ENCODE measurements at places on chromosomes 13 and 19.
A peak's percentile ranks its signal among the peaks of the same experiment; 100 is the strongest.

DNA sequence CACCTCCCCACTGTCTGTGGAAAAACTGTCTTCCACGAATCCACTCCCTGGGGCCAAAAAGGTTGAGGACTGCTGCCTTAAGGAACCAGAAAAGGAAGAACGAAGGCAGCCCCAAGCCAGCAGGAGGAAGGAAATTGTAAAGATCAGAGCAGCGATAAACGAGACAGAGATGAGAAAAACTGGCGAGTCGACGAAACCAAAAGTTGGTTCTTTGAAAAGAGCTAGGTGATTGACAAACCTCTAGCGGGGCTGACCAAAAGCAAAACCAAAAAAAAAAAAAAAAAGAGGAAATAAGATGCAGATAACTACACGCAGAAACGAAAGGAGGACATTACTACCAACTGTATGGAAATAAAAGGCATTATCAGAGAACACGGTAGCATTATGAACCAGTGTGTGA is 76.9 kb downstream of the GADD45B start:
- no peak for DNase-seq

DNA sequence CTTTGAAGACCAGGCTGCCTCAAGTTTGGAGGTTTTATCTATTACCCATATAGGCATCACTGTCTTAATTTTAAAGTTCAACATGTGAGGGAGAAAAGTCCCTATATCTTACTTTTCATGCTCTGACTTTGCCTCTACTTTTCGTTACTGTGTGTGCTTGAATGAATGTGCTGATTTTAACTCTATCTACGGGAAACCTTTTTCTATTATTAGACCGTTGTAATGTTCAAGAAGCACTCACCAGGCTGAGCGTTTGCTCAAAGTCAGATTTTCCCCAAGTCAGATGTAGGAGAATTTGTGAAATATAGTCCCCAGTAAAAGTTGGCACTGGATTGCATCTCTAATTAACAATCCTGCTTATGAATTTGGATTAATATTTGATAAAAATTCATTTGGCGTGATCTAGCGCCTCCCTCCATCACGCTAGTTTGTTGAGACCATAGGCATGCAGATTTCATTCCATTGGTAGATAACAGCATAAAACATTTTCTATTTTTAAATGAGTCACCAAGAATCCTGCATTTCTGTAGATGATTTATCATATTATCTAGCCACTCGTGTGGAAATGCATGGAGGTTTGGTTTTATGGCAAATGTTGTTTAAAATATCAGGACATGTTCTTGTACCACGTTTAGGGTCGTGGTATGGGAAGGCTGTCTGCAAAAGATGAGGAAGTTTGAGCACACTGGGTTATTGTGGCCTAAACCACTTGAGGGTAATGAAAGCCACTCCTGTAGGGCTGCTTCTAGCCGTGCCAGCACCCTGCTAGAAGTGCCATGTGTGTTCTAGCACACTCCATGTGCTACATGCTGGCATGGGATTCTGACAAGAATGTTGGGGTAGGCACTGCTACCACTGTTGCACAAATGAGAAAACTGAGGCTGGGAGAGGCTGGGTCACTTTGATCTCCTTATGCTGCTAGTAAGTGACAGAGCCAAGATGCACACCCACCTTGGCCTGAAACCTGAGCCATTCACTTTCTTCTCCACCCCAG is 179.4 kb downstream of the FGF9 start:
- DNase-seq, result no peak

- DNase-seq, result no peak
These were observed 75.7 kb downstream of the COL4A2 start for GRCh38 chr13:110382830-110383229.

GRCh38 chr13:76913898-76914297 is 27.7 kb upstream of the KCTD12 start:
- DNase-seq, result no peak

DNA sequence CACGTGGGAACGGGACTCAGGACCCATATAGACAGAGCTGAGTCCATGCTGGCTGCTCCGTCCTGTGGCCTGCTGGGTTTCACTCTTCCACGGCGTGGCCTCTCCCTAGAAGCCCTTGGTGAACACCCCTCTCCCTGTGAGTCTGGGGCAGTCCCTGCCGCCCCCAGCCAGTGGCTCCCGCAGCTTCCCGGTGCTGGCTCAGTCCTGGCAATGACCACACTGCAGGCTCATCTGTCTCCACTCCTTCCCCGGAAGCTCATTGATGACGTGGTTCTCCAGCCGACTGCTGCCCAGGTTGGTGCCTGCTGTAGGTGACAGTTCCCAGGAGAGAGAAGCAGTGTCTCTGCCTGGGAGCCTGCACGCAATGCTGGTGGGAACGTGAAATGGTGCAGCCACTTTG is 2.1 kb upstream of the TEX29 start:
- no peak for DNase-seq

GRCh38 chr19:13526552-13526951 is 20.3 kb upstream of the CACNA1A start:
- DNase-seq, result no peak

DNA sequence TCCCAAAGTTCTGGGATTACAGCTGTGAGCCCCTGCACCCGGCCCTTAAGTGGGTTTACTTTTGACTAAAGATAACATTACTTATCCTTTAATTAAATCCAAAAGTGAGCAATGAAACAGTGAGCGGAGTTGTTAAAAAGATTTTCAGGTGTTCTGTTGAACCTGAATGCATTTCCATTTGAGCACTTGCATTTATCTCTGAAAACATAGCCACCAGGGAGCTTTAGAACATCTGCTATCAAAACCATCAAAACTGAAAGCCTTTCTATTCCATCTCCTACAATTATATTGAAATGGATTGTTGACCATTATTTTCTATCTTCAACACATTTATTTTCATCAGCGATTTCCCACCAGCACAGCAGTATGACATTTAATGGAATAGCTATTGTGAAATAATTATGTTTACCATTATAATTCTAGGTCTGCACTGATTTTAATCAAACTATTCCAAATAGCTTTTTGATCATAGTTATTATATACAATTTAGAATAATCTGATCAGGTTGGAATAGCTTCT is 269.0 kb downstream of the FGF14 start:
- no peak for DNase-seq

GRCh38 chr13:30806784-30807183 is 71.4 kb downstream of the ALOX5AP start:
- peak; percentile 47 for DNase-seq

GRCh38 chr19:17353386-17353785 is 16.0 kb downstream of the GTPBP3 start:
- DNase-seq, result no peak

GRCh38 chr19:43438291-43439031 is 23.8 kb downstream of the TEX101 start:
- peak; percentile 80 for DNase-seq

DNA sequence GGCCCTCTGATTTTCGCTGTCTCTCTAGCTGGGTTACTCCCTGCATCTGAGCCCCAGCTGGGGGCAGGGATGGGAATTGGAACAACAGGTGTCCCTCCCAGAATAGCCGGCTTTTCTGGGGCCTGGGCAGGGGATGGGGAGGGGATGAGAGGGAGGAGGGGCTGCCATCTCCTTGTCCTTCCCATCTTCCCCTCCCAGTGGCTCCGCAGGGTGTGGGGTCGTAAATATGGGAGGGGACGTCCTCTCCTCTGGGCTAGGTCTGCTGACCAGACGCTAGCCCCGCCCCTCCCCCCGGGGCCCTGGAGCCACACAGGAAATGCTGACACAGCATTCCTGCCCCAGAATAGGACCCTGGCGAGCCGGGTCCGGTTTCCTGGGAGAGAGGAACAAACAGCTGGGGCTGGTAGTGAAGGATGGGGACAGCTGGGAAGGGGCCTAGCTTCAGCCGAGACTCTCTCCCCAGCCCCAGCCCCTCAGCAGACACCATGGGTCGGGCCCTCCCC is 1.1 kb downstream of the RYR1 start:
- no peak for DNase-seq

- no peak for DNase-seq
These were observed 13.1 kb upstream of the ZNF888 start for GRCh38 chr19:52936151-52936953.

GRCh38 chr19:29400917-29401711 is 124.7 kb upstream of the VSTM2B start:
- DNase-seq, result no peak

DNA sequence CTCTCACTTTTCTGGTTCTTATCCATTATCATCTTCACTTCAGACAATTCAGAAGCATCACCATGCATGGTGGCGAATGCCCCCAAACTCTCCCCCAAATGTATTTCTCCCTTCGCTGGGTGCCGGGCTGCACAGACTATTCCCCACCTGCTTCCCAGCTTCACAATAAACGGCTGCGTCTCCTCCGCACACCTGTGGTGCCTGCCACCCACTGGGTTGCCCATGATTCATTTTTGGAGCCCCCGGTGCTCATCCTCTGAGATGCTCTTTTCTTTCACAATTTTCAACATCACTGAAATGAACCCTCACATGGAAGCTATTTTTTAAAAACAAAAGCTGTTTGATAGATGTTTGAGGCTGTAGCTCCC is 2.8 kb upstream of the F10 start:
- DNase-seq, result no peak

DNA sequence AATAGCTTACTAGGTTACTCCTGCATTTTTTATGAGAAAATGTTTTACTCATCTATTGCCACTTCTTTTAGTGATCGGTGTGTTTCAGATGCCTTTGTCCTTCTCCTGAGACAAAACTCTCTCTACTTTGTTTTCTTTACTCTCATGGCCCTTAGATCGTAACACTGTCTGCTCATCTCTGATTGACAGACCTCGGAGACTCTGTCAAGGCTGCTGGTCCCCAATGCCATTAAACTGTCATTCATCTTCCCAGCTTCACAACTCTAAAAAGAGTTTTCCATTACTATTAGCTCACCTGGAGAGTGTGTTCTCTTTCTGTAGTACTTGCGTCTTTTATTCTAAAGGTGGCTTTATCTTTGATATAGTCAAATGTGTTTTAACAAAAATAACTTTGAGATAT is 765.2 kb downstream of the SLITRK1 start:
- no peak for DNase-seq

GRCh38 chr19:5153601-5154128 is 184.8 kb downstream of the KDM4B start:
- DNase-seq, result no peak

DNA sequence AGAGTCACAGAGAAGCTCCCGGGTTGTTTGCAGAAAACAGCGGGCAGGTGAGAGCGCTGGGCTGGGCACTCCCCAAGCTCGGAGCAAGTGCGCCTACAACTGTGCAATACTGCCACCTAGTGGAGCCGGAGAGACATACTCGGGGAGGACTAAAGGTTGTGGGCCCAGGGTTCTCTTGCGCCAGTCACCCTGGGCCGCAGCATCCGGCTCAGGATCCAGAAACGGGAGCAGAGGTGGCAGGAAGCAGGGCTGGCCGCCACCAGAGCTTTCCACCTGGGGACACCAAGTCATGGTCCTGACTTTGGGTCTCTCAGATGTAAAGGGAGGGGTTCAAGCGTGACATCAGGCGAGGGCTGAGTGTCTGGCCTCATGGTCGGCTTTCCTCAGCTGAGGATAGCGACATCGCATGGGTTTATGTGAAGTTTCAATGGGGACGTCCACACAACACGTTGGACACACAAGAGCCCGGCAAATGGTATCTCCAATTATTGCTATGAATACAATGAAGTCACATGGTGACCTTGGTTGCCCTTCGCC is 11.2 kb upstream of the KLK4 start:
- DNase-seq, result peak; percentile 24

DNA sequence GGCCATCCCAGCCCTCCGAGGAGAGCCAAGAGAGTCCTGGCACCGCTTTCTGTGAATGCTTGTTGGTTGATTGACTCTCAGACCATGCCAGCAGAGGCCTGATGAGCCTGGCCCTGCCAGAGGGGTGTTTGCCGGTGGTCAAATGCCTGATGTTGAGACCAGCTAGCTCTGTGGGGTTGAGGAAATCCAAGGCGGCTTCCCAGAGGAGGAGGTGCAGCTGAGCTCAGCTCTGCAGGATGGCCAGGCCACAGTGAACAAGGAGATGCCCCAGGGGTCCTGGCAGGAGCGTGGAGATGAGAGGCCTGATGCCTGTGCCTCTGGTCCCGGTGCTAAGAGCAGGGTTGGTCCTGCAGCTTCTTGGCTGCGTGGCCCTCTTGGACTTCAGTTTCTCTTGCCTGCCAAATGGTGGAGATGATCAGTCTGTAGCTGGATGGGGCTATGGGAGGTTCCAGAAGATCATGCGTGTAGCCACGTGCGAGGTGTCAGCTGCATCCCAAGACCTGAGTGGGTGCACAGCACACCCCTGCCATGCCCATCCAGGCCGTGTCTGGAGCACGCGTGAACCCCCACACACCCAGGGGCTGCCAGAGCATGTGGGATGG is 16.8 kb downstream of the NFIC start:
- DNase-seq, result no peak

DNA sequence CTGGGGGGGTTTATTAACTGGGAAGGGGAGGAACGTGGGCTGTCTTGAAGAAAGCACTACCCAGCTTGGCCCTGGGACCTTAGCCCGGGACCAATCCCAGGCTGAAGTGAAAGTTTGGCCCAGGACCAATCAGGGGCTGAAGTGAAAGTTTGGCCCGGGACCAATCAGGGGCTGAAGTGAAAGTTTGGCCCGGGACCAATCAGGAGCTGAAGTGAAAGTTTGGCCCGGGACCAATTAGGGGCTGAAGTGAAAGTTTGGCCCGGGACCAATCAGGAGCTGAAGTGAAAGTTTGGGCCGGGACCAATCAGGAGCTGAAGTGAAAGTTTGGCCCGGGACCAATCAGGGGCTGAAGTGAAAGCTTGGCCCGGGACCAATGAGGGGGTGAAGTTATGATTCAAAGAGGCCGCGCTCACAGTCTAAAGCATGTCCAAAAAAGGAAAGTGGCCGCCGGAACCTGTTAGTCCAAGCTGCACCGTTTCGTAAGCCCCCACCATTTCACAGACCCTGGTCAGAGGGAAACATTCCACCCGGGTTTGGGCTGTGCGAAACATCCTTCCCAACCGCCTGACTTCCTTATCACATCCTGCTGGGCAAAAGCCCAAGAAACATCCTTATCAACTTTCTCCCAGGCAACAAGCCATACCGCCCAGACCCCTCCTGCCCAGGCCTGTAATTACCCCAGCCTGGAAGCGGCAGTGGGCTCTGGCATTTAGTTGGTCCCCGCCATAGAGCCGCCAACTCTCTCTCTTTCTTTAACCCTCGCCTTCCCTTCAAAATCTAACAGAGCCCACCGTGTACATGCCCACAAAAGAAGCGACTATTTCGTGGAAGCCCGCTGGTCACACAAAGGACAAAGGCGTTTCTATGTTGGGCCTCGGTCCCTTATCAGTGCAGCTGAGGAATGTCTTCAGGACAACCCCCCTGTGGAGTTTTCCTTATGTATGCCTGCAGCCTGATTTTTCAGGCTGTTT is 1.1 kb downstream of the ZNF850 start:
- peak; percentile 18 for DNase-seq

GRCh38 chr19:56133858-56134653 is 7.0 kb upstream of the ZNF444 start:
- no peak for DNase-seq

GRCh38 chr13:104976986-104977385 is 1558.5 kb downstream of the EFNB2 start:
- no peak for DNase-seq

- no peak for DNase-seq
These were observed 184.7 kb downstream of the COG6 start for GRCh38 chr13:39840201-39840600.

Measured in AG09309 (cell line).